Stimulated activated CD8-positive, alpha-beta memory T cell treated with anti-CD3 and anti-CD28 coated beads, Interleukin-15, amount 100 ng/mL, for 24 hours (primary cell): ENCODE measurements at places on chromosomes 5 and 9.

DNA sequence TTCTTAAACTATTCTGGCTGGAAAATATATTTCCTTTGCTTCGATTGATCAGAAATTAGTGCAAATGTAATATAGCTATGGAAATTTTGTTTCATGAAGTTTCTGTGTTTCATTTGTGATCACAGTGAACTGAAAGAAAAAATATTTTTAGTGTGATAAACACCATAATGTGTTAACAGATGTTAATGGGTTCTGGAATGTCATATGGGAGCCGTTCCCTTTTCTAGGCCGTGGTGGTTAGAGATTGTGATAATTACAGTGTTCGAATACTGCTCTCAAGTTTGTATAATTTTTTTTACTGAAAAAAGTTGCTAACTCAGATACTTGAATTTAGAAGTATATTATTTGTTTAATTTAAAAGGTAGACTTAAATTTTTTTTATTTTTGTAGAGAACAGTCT, 19.3 kb downstream of the GAPVD1 start:
- DNase-seq = no peak

- DNase-seq = no peak
Observed at GRCh38 chr5:14937254-14937653, 65.7 kb upstream of the ANKH start.

DNA sequence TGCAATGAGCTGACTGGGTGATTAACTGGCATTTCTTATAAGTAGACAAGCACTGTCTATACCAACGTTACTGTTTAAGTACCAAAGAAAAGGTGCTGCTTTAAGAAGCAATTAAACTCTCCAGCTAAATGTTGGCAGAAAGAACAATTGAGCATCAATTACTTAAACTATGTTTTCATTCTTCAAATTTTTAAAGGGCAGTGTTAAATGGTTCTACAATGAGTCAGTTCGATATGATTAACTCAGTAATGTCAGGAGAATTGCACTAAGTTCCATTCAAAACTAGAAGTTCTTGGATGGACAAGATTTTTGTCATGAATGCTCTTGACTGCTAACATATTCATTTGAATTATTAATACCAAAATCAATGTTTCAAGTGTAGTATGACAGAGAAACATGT, 593.7 kb downstream of the DNAH5 start:
- no peak for DNase-seq

- DNase-seq = no peak
Observed at GRCh38 chr5:171823269-171823668, 37.7 kb downstream of the SMIM23 start.

DNA sequence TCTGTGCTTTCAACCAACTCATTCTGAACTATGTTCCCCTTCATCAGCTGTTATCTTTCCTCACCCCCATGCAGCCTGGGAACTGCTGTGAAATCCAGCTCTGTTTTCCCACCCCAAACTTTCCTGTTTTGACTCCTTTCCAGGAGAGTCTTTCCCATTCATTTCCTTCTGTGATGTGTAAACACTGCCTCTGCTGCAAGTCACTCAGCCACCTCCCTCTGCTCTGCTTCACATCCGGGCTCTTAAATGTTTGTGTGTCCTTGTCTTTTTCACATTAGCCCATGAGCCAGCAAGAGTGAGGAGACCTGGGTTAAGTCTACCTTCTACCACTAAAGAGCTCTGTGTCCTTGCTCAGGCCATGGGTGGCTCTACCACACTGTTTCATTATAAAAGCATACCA, 137.5 kb downstream of the ICE1 start:
- no peak for DNase-seq
